ENCODE measurements at places on chromosomes 6 and 20. TPM values are rescaled to one million over a fixed set of nuclear protein-coding genes. Genes with fewer than 3 reads are reported as not detected.

GRCh38 chr20:37231947-37232630, 29.5 kb downstream of the GHRH start:
- no peak for DNase-seq

GRCh38 chr6:14621518-14621917, 503.9 kb downstream of the CD83 start:
- DNase-seq = no peak

- DNase-seq = no peak
Measured at GRCh38 chr6:106614592-106615257, 14.6 kb downstream of the RTN4IP1 start.

GRCh38 chr6:15036690-15037245, 209.1 kb upstream of the JARID2 start:
- DNase-seq = peak; percentile 79

GRCh38 chr6:37565267-37566110, 65.8 kb upstream of the CCDC167 start:
- DNase-seq = peak; percentile 19

- DNase-seq = no peak
Measured at GRCh38 chr6:163398115-163398514, 16.4 kb upstream of the QKI start.

LHFPL5 gene
- not detected for total RNA-seq
